ENCODE measurements at places on chromosomes 7 and 10.
A peak's percentile ranks its signal among the peaks of the same experiment; 100 is the strongest.

DNA sequence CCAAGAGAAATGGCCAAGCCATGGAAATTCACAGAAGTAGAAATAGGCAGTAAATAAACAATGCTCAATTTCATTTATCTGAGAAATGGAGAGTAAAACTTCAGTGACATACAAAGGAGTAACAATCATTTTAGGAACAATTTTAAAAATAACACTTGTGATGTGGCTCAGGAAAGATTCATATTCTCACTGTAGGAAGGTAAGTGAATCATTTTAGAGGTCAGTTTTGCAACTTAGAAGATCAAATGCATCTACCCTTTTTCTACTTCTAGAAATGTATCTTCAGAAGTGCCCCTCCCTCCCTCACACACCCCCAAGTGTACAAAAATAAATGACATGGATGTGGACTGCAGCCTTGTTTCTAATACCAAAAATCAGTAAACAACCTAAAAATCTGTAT lies 78.3 kb downstream of the ALOX5 start:
- DNase-seq, result no peak

GRCh38 chr10:128024426-128024825 lies 101.8 kb downstream of the MKI67 start:
- DNase-seq, result no peak

- DNase-seq, result no peak
These were observed 20.7 kb downstream of the TOMM7 start for GRCh38 chr7:22801912-22802311.

DNA sequence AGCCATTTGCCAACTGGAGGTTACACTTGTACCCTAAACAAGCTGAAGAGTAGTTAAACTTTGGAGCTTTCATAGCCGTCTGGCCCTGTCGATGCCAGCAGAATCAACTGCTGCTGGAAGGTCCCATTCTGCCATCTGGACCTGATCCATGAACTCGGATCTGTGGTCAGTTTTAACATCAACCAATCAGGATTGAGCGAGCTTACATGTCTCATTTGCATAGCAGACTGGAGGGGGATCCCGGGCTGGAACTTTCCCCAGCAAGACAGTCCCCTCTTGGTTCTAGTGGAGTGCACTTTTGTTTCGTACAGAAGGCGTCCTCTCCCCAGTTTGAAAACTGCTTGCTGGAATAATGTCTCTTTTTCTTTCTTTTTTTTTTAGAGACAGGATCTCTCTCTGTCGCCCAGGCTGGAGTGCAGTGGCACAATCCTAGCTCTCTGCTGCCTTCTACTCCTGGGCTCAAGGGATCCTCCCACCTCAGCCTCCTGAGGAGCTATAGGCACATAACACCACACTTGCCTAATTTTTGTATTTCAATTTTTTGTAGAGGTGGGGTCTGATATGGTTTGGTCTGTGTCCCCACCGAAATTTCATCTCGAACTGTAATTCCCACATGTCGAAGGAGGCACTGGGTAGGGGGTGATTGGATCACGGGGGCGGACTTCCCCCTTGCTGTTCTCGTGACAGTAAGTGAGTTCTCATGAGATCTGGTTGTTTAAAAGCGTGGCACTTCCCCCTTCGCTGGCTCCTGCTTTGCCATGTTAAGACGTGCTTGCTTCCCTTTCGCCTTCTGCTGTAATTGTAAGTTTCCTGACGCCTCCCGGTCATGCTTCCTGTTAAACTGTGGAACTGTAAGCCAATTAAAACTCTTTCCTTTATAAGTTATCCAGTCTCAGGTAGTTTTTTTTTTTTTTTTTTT lies 42.8 kb upstream of the SEPHS1 start:
- no peak for DNase-seq

GRCh38 chr10:121595806-121596688 lies 2.2 kb downstream of the FGFR2 start:
- DNase-seq, result no peak

GRCh38 chr7:106190589-106191330 lies 78.6 kb upstream of the SYPL1 start:
- no peak for DNase-seq

DNA sequence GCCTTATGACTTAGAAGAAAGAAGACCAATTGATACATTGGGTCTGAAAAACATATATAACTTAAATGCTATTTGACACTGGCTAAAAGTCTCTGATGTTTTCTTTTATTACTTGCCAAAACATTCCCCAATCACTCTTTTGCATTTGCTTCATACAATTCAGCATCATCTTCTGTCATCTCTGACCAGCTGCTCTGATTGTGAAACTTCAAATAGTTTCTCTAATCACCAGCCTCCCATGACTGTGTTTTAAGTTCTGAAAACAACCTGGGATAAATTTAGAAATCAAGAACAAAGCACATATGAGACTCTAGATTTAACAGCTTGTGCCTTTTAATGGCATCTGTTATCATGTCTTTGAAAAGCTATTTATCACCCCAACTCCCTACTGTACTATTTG lies 208.4 kb upstream of the KCND2 start:
- no peak for DNase-seq

- DNase-seq, result no peak
These were observed 150.7 kb upstream of the BET1 start for GRCh38 chr7:94154858-94155257.

DNA sequence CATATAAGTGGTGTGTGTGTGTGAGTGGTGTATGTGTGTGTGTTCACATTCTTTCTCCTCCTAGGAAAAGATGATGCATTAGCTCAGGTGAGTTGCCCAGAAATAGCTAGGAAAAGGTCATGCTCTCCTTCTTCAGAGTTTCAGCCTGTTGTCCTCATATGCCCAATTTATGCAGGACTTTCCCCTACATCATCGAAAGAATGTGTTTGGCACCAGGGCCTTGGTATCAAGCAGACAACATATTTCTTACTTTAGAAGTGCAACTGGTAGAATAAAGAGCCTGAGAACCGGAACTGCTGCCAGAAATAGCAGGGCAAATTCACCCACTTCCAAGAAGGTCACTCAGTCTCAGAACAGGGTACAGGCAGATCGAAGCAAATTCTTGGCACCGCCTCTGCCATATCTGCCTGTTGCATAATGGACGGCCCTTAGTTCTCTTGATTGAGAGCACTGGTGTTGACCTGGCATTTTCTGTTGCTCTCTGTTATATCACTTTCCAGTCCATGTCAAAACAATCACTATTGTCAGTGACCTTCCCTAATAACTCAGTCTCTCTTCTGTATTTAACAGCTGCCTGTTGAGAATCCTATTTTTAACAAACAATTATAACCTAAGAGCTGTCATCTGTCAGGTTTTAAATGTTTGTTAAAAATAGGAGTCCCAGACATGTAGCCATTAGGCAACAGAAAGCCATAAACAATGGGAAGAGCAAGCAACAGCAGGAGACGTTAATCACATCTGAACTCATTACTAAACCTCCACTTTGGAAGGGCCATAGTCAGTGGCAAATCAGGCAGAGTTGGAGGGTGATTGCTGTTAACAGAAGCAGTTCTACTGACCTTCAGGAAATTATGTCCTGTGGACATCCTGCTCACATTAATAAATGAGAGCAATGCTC lies 20.7 kb downstream of the ADRB1 start:
- no peak for DNase-seq

DNA sequence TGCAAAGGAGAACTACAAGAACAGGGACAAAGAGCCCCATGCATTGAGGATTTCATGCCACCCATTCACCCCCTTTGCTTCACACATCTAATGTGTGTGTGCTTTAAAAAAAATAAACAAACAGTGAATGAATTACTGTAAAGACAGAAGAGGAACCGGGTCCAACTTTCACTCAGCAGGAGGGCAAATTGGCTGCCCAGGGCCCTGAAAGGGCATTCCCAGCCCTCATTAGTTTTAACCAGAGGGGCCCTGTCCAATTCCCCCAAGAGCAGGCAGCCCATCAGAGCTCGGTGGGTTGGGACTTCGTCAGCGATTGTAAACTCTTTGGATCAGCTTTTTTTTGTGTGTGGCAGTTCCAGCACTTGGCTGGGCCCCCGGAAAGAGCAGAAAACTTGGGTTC lies 73.6 kb upstream of the PDZD8 start:
- no peak for DNase-seq

DNA sequence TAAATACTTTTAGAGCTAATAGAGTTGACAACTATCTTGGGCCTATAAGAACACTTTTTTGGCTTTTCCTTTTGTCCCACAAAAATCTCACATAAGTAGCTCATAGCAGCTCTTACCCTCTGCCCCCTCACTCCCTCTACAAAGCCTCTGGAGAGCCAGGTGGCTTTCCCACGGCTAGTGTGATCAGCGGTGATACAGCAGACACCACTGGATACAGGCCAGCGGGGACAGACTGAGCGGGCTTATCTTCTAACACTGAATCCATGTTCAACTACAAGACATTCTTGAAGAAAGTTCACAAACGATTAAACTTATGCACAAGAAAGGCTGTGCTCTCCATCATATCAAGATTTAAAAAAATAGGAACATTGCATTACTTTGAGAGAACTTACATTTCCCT lies 377.2 kb downstream of the PARD3 start:
- no peak for DNase-seq

DNA sequence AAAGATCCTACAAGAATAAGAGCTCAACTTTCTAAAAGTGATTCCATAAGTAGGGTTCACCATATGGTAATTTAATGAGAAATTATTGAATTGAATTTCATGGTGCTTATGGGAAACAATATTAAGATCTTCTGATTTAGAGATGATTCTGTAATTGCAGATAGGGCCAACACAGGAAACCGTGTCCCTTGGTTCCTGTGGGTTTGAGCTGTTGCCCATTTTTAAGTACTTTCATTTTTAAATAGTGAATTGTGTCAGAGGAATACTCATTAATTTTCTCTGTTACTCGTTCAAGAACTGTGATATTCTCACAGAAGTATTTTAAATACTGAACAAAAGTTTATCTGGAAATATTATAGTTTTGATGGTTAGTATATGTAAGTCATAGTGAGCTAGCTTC lies 129.2 kb downstream of the SRI start:
- no peak for DNase-seq

- DNase-seq, result no peak
These were observed 5.9 kb upstream of the EBF3 start for GRCh38 chr10:129969911-129970464.

DNA sequence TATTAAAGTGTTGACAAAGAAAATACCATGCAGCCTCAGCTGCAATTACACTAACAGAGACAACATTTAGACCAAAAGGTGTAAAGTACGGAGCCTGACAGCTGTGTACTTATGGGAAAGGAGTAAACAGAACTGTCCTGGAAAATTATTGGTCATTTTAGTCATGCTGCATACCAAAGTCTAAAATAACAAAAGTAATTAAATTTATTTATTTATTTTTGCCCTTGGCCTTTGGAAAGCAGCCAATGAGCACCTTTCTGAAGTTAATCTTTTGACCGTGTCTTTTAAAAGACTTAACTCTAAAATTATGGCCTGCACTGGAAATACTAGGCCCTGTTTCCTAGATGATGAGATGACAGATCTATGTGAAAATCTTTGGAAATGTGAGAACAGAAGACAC lies 597.6 kb downstream of the NXPH1 start:
- no peak for DNase-seq

GRCh38 chr7:83732305-83732704 lies 83.4 kb upstream of the SEMA3E start:
- no peak for DNase-seq

DNA sequence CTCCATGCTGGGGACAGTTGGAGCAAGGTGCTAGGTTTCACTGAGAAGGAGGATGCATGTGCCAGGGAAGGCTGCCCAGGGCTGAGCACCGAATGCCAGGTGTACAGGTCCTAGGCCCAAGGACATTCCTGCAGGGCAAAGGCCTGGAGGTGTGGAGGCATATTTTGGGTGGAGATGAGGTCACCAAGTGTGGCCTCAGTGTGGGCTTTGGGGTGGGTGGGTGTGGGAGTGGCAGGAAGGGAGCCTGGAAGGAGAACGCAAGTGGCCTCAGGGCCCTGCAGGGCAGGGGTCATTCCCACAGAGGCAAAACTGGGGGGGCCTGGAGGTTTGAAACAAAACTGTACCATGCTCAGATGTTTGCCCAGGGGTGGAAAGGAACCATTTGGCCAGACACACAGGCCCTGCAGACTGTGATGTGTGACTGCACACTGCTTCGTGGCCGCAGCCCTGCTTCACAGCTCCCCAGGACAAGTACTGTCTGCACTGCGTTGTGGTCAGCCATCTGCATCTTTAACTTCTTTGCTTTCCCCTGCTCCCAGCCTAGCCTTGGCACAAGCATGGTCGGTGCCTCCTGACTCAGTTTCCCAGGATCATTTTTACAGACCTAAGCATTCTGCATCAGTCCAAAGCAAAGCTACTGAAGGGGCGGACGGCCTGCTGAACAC lies 5.1 kb downstream of the PLPP4 start:
- no peak for DNase-seq

DNA sequence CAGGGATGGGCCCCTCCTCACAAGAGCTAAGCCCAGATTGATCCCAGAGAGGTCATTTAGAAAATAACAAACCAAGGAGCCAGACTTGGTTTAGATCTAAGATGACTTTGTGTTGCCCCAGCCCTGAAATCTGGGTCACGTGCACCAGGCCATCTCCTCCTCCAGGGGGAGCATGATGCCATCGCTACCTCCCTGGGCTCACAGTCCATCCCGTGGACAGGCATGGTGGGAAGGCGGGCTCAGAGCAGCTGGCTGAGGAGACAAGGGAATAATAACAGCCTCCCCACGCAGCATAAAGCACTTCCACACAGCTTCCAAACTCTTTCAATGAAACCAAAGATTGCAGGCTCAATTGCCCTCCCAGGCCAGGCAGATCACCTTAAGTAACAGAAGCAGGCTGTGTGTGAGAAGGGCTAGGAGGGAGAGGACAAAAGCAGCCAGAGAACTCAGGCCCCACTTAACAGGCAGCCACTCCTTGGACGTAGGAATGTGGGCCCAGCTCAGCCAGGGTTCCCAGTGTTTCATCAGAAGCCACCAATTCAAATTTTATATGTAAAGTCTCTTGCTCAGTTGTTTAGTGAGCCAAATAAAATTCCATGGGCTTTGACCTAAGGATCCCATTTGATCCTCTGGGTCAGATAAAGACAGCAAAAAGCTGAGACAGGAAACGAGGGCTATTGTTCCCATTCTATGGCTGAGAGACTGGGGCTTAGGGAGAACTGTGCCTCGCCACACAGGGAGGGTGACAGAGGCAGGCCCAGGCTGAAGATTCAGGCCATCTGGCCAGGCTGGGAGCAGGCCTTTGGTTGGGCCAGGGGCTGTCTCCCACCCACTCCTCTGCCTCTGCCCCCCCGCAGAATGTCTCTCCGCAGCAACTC lies 100.2 kb downstream of the COL13A1 start:
- no peak for DNase-seq

DNA sequence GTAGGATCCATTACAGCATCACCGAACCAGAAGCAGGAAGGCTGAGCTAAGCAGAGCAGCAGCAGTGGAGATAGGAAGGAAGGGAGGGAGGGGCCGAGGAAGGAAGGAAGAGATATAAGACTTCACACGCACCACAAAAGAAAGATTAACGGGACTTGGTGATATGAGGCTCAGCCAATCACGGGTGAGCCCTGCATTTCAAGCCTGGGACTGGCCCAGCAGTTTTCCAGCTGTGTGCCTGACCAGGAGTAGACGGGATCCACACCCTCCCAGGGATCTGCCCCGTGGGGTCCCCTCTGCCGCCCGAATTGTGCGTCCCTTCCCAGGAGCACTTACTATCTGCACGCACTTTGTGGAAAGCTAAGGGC lies 16.2 kb downstream of the ATG9B start:
- no peak for DNase-seq

- no peak for DNase-seq
These were observed 401.2 kb downstream of the THSD7A start for GRCh38 chr7:11430841-11431240.

- DNase-seq, result peak; percentile 27
These were observed 201.0 kb upstream of the TPK1 start for GRCh38 chr7:145036604-145037405.

GRCh38 chr10:2948127-2948854 lies 119.1 kb upstream of the PFKP start:
- DNase-seq, result no peak

- no peak for DNase-seq
These were observed 92.3 kb upstream of the TMEM168 start for GRCh38 chr7:112882511-112882910.
